ENCODE measurements at places on chromosomes 2 and 18.

- no peak for DNase-seq
Measured at GRCh38 chr2:189260361-189260814, 80.8 kb upstream of the COL5A2 start.

GRCh38 chr2:66522611-66523376 is 87.9 kb downstream of the MEIS1 start:
- no peak for DNase-seq

DNA sequence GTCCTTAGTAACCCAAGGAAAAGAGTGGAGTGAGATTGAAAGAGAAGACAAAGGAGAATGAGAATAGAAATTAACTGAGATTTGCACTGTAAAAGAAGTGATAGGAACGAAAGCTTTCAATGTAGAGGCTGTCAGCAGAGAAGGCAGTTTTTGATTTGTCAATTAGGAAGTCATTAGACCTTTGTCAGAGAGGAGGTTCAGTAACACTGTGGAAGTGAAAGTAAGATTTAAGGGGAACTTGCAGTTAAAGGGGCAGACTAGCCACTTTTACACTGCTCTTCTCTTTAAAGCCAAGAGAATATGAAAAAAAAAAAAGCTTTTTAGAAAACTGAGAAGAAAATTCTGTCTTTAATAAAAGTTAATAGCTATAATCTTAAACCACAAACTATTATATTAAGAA is 11.5 kb upstream of the KYNU start:
- no peak for DNase-seq

- no peak for DNase-seq
Measured at GRCh38 chr2:46086578-46087070, 210.6 kb upstream of the EPAS1 start.
